IPS DF 6.9 (cell line): ENCODE measurements at places on chromosomes 12 and 14.
A peak's percentile ranks its signal among the peaks of the same experiment; 100 is the strongest.

GRCh38 chr14:28407031-28407825, 359.4 kb upstream of the FOXG1 start:
- H3K27me3 ChIP-seq: no peaks in the 10 kb centered on the region
- no peaks in the 10 kb centered on the region for H3K4me1 ChIP-seq
- no peak overlapping the region for H3K27ac ChIP-seq
- DNase-seq: no peak

DNA sequence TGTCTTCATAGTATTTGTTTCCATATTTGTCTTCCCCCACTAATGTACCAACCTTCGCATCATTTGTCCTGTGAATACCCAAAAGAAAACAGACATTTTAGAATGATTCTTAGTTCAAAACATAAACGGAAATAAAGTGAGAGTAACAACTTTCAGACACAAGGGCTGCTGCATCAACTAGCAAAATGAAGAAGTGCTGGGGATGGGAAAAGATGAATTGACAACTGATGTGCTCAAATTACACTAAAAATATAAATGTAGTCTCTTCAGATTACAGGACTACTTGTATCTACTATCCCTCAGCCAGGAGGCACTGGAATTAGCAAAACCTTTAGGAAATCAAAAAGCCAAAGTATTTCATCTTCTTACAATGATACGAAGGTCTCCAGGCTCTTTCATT, 743 bp downstream of the NDUFA12 start:
- H3K4me3 ChIP-seq: peak overlapping the region; percentile 98; the same call in 1 of the 2 replicates
- peaks cover 3% of the 10 kb centered on the region; the same call in 1 of the 2 replicates for H3K36me3 ChIP-seq
- no peaks in the 10 kb centered on the region for H3K27me3 ChIP-seq
- no peaks in the 10 kb centered on the region for H3K4me1 ChIP-seq

GRCh38 chr12:109393437-109394345, 46.0 kb downstream of the MYO1H start:
- no peaks in the 10 kb centered on the region for H3K36me3 ChIP-seq
- H3K4me1 ChIP-seq: no peaks in the 10 kb centered on the region
- DNase-seq: peak; percentile 58
- H3K4me3 ChIP-seq: no peak overlapping the region

DNA sequence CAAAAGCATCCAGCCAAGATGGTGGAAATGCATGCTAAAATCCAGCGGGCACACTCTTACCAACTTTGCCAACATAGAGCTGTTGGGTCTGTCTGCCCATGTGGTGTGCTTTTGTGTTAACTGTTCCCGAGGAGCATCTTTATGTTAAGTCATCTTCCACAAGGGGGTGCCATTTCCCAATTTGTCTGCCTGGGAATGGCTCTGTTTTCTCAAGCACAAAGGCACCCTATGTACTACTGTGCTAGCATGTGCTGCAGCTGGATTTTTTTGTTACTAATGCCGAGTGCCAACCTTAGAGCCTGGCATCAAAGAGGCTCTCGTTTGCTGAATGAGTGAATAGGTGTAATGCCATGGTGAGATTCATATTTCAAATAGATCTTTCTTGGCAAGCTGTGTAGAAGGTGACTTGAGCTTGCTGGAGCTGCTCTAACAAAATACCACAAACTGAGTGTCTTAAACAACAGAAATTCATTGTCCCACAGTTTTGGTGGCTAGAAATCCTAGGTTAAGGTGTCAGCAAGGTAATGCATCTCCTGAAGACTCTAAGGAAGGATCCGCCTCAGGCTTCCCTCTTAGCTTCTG, 74.3 kb downstream of the TRHDE start:
- peak; percentile 87 for DNase-seq

- no peak for DNase-seq
- H3K27me3 ChIP-seq: no peaks in the 10 kb centered on the region
- no peak overlapping the region for H3K4me3 ChIP-seq
- H3K36me3 ChIP-seq: no peaks in the 10 kb centered on the region
These were observed 232.7 kb upstream of the ABCD2 start for GRCh38 chr12:39852346-39852745.

GRCh38 chr14:101927859-101928258, 36.5 kb upstream of the DYNC1H1 start:
- no peaks in the 10 kb centered on the region for H3K4me1 ChIP-seq
- H3K36me3 ChIP-seq: no peaks in the 10 kb centered on the region; the same call in 1 of the 2 replicates
- no peak for DNase-seq
- no peaks in the 10 kb centered on the region for H3K27me3 ChIP-seq
- no peak overlapping the region for H3K4me3 ChIP-seq

DNA sequence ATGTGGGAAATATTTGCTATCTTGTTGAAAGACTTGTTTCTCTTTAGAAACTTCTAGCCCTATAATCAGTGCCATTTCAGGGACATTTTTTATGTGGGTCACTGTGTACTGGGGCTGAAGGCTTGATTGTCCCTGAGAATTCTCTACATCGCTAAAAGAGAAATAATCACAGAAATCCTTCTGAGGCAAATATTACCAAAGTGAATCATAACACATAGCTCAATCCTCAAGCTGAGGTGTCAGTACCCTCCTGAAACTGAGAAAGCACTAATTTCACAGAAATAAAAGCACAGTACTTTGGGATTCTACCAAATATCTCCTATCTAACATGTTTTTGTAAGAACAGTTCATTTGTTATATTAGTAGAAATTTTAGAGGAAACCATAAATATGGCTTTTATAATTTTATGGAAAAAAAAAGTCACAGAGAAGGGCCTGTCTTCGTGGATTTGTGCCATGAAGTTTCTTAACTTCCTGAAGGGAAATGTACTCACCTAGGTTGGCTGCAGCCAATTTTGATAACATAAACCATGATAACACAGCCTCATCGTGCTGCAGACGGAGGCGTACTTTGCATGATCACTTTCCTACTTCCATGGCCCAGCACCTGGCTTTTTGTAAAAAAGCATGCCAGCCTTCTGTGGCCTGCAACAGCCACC, 163.7 kb upstream of the HIF1A start:
- no peak overlapping the region for H3K4me3 ChIP-seq
- H3K27me3 ChIP-seq: no peaks in the 10 kb centered on the region
- H3K36me3 ChIP-seq: no peaks in the 10 kb centered on the region
- DNase-seq: no peak

DNA sequence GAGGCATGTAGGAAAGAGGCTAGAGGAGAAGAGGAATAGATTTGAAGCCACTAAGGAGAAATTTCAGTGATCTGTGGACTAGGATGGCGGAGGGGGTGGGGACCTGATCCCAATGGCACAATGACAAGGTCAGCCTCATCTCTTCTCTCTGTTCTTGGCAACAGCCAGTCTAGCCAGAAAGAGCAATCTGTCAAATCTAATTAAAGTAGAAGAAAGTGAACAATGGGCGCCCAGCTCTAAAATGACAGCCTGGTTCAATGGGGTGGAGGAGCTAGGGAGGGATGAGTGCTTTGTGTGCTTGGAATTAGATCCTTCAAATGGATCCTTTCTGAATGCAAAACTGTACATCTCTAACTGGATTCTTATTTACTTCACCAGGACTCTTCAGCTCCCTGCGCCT, 37.2 kb upstream of the TUBA1C start:
- H3K36me3 ChIP-seq: no peaks in the 10 kb centered on the region
- H3K4me3 ChIP-seq: no peak overlapping the region
- no peaks in the 10 kb centered on the region for H3K27me3 ChIP-seq
- H3K27ac ChIP-seq: no peak overlapping the region
- H3K4me1 ChIP-seq: no peaks in the 10 kb centered on the region

DNA sequence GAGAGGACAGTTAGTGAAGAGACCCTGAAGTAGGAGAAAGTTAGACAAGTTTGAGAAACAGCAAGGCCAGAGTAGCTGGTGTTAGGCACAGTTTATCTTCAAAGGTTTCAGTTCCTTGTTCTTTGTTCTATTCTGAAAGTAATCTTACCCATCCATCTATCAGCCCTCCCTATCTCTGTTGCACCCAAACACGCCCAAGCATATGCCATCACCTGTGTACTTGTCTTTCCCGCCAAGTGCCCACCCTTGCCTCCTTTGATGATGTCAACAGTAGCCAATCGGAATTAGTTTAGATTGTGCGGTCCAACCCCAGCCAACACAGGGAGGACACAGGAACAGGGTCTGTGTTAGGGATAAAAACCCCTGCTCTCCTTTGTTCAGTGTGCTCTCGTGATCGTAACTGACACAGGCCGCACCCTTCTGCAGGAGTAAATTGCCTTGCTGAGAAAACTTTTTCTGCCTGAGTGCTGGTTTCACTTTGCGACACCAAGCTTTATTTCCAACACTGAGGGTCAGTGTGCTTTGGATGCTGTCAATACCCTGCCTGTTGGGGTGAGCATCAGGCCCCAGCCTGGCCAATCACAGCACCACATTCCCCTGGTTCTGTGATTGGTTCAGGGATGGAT, 4.7 kb upstream of the TMEM229B start:
- no peak overlapping the region for H3K4me3 ChIP-seq
- H3K4me1 ChIP-seq: peaks cover 4% of the 10 kb centered on the region
- no peak for DNase-seq
- H3K27ac ChIP-seq: no peak overlapping the region
- H3K27me3 ChIP-seq: no peaks in the 10 kb centered on the region

DNA sequence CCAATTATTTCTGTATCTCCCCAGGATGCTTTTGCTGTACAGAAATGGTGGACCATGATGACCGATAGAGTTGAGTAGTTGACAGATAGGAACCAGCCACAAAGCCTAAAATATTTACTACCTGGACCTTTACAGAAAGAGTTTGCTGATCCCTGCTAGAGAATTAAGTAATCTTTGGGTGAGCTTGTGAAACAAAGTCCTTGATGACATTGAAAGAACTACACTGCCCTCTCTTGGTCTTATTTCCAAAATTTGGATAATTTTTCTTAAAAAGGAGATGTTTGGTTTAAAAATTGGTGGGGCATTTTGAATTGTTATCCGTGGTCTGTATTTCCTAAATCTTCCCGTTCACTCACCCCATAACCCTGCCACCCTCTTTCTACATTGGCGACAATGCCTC, 13.7 kb upstream of the TCTN1 start:
- H3K27ac ChIP-seq: no peak overlapping the region
- DNase-seq: no peak
- H3K36me3 ChIP-seq: no peaks in the 10 kb centered on the region

DNA sequence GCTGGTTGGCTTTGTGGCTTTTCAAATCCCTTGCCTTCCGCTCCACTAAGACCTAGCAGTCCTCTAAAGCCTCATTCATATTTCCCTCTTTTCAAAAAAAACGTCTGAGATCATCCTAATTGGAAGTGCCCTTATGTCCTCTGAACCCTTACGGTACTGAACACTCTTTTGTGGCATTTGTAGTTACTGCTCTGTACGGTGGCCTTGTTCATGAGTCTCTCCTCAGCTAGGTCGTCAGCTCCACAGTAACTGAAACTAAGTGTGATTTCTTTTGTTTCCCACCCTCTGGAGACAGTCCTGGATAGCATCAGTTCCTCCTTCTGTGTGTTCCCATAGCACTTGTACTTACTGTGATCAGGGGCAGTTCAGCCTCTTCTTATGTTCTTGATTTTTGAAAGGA, 49.7 kb downstream of the DAAM1 start:
- H3K4me1 ChIP-seq: peaks cover 2% of the 10 kb centered on the region; the same call in 1 of the 2 replicates
- H3K27ac ChIP-seq: no peak overlapping the region
- no peak overlapping the region for H3K4me3 ChIP-seq

- H3K27me3 ChIP-seq: no peaks in the 10 kb centered on the region
- H3K4me1 ChIP-seq: no peaks in the 10 kb centered on the region
- no peak overlapping the region for H3K4me3 ChIP-seq
- H3K27ac ChIP-seq: no peak overlapping the region
These were observed 274.2 kb upstream of the E2F7 start for GRCh38 chr12:77339610-77340009.

- peaks cover 2% of the 10 kb centered on the region; the same call in 1 of the 2 replicates for H3K27me3 ChIP-seq
- no peak for DNase-seq
- no peaks in the 10 kb centered on the region for H3K4me1 ChIP-seq
- no peak overlapping the region for H3K4me3 ChIP-seq
- H3K27ac ChIP-seq: no peak overlapping the region
These were observed 54.4 kb upstream of the TMEM263 start for GRCh38 chr12:106901276-106901675.

DNA sequence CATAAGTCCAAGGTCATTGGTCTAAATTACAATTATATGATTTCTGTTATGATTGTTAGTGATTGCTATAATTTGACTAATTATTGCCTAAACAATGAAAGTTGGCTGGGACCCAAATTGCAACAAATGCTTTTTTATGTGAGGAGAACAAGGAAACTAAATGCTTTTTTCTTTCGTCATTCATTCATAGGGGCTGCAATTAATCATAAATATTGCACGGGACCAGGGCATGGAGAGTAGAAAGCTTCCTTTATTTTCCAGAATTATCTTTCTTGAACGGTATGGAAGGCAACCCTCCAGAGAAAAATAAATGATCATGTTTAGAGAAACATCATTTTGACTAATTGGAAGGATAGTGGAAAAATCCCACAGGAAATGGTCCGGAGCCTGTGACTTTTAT, 32.6 kb upstream of the ARHGAP5 start:
- H3K27ac ChIP-seq: no peak overlapping the region
- no peaks in the 10 kb centered on the region for H3K4me1 ChIP-seq
- H3K27me3 ChIP-seq: no peaks in the 10 kb centered on the region

- no peaks in the 10 kb centered on the region for H3K36me3 ChIP-seq
- H3K27me3 ChIP-seq: no peaks in the 10 kb centered on the region
- H3K4me1 ChIP-seq: no peaks in the 10 kb centered on the region
- no peak for DNase-seq
- no peak within 1 kb of the TSS for H3K27ac ChIP-seq
These were observed at the start of gene OLR1 for GRCh38 chr12:10171973-10172728. Gene OLR1, minus strand, starts transcription at chr12:10172132. Its CDS starts 55 bp downstream, at chr12:10172077.

DNA sequence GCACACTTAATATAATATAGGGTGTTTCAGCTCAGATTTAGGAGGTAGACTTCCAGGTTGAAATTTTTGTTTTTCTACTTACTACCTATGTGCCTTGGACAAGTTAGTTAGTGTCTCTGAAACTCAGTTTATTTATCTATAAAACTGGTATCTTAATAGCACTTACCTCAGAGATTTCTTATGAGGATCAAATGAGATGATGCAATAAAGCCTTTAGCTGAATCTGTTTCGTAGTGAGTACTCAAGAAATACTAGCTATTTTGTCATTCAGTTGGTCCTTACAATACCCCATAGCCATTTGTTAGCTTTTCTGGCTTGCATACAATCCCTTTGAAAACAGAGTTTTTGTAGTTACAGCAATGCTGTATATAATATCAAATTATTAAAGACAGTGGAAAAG, 497.0 kb downstream of the NRXN3 start:
- DNase-seq: no peak
- H3K36me3 ChIP-seq: no peaks in the 10 kb centered on the region
- H3K4me3 ChIP-seq: no peak overlapping the region
- H3K27me3 ChIP-seq: no peaks in the 10 kb centered on the region
- H3K27ac ChIP-seq: no peak overlapping the region

- no peak for DNase-seq
- H3K36me3 ChIP-seq: no peaks in the 10 kb centered on the region
- no peak overlapping the region for H3K27ac ChIP-seq
- H3K4me1 ChIP-seq: no peaks in the 10 kb centered on the region
- H3K27me3 ChIP-seq: no peaks in the 10 kb centered on the region
These were observed 27.5 kb upstream of the PLEKHG7 start for GRCh38 chr12:92675092-92675865.
